ENCODE measurements at places on chromosomes 5 and 9.

DNA sequence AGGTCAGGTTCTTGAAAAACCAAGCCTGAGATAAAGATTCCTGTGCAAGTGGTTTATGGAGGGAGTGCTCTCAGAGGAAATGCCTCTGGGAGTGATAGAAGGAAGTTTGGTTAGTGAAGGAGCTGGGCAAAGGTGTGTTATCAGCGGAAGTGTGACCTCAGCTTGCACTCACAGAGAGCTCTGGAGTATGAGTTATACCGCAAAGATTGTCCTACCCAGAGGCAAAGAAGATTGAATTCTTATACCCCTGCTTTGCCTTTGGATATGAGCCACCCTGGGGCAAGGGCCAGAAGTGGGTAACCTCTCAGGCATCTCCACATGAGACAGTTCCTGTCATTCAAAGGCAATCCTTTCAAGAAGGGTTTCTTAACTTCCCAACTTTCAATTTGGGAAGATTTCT, 145.6 kb downstream of the MUSK start:
- DNase-seq, result no peak

GRCh38 chr9:120893611-120894307, 16.8 kb upstream of the PHF19 start:
- DNase-seq, result no peak

GRCh38 chr5:176387384-176387925, 943 bp downstream of the NOP16 start:
- no peak for DNase-seq

DNA sequence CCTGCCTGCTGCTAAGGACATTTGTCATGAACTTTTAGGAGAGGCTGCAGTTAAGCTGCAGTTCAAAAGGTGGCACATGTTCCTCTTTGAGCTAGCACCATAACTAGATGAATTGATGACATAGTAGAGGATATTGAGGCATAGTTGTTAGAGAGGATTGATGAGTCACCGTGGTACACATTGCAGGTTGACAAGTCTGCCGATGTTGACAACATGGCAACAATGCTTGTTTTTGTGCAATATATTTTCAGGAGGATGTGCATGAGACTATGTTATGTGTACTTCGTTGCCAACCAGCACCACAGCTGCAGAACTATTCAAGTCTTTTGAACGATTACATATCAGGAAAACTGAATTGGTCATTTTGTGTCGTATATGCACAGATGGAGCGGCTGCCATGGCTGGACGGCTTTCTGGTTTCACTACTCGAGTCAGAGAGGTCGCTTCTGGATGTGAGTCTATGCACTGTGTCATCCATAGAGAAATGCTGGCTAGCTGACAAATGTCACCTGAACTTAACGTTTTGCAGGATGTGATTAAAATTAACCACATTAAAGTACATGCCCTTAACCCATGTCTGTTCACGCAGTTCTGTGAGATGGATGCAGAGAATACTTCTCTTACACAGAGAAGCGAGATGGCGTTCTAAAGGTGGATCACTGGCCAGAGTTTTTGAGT, 24.2 kb downstream of the ANP32B start:
- no peak for DNase-seq

- no peak for DNase-seq
These were observed 181.3 kb upstream of the TUT7 start for GRCh38 chr9:86535406-86535915.

GRCh38 chr9:135692410-135692809, 6.9 kb downstream of the SOHLH1 start:
- DNase-seq, result no peak

Data from stimulated activated CD8-positive, alpha-beta memory T cell treated with anti-CD3 and anti-CD28 coated beads, Interleukin-2, amount 100 ng/mL, for 48 hours (primary cell).